Activated naive CD4-positive, alpha-beta T cell treated with anti-CD3 and anti-CD28 coated beads for 36 hours (primary cell): ENCODE measurements at places on chromosomes 13 and 19. TPM values are rescaled to one million over a fixed set of nuclear protein-coding genes. Genes with fewer than 3 reads are reported as not detected.

DNA sequence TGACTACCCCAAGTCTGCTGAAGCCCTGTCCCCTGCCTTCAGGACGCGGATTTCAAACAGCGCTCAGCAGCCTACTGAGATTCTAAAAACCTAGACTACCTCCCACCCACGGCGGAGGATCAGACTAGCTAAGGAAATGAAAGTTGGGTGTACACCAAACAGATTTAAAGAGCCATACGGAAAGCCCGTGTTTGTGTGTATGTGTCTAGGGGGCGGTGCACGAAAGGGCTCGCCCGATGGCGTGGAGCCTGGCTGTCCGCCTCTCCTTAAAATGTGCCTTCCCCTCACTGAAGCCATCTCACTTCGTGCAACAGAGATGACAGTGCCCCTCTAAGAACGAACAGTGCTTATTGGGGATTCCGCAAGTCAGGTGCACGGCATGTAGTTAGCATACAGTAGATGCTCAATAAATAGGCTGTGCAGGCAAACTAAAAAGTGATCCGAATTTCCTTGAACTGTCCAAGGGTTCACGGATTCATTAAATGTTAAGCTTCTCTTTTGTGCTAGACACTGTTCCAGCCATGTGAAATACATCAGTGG lies 639 bp downstream of the LENG1 start:
- peaks cover 58% of the 10 kb centered on the region for H3K4me1 ChIP-seq
- peaks cover 25% of the 10 kb centered on the region for H3K36me3 ChIP-seq
- peak overlapping the region; percentile 99 for H3K27ac ChIP-seq
- peak overlapping the region; percentile 100 for H3K4me3 ChIP-seq
- peaks cover 2% of the 10 kb centered on the region for H3K27me3 ChIP-seq

DNA sequence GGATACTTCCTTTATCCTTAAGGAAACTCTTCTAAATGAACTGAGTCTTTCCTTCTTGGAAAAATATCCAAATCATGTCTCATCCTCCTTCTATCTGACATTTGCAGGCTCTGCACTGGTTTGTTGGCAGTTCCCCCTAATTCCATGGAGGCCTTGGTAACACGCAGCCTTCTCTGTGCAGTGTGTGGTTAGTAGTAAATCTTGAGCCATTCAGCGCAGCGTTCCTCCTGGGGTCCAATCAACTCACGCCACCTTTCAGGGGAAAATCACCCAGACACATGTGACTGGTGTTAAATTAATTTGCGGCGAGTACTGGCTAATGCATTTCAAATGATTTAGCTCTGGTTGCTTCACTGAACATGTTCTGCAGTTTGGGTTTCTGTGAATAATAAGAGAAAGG lies 21.0 kb upstream of the CBY2 start:
- H3K4me1 ChIP-seq = no peaks in the 10 kb centered on the region
- no peaks in the 10 kb centered on the region for H3K36me3 ChIP-seq
- no peak for DNase-seq
- peaks cover 3% of the 10 kb centered on the region for H3K27me3 ChIP-seq
- no peak overlapping the region for H3K27ac ChIP-seq

- H3K36me3 ChIP-seq = no peaks in the 10 kb centered on the region
- peaks cover 21% of the 10 kb centered on the region for H3K4me1 ChIP-seq
- peaks cover 24% of the 10 kb centered on the region for H3K27me3 ChIP-seq
- peak; percentile 54 for DNase-seq
- H3K4me3 ChIP-seq = no peak overlapping the region
- no peak overlapping the region for H3K27ac ChIP-seq
Observed at GRCh38 chr13:46389457-46390451, 2.7 kb upstream of the RUBCNL start.

IL27RA gene
- total RNA-seq = 59.3 TPM

ZNF57 gene
- 4.7 TPM for total RNA-seq

TSHZ3 gene
- total RNA-seq = 1.6 TPM

ACP5 gene
- 8.8 TPM for total RNA-seq

CEBPA gene
- 0.10 TPM for total RNA-seq

ZNF486 gene
- 13.2 TPM for total RNA-seq
